ENCODE measurements at places on chromosomes 16 and 17.
A peak's percentile ranks its signal among the peaks of the same experiment; 100 is the strongest.

DNA sequence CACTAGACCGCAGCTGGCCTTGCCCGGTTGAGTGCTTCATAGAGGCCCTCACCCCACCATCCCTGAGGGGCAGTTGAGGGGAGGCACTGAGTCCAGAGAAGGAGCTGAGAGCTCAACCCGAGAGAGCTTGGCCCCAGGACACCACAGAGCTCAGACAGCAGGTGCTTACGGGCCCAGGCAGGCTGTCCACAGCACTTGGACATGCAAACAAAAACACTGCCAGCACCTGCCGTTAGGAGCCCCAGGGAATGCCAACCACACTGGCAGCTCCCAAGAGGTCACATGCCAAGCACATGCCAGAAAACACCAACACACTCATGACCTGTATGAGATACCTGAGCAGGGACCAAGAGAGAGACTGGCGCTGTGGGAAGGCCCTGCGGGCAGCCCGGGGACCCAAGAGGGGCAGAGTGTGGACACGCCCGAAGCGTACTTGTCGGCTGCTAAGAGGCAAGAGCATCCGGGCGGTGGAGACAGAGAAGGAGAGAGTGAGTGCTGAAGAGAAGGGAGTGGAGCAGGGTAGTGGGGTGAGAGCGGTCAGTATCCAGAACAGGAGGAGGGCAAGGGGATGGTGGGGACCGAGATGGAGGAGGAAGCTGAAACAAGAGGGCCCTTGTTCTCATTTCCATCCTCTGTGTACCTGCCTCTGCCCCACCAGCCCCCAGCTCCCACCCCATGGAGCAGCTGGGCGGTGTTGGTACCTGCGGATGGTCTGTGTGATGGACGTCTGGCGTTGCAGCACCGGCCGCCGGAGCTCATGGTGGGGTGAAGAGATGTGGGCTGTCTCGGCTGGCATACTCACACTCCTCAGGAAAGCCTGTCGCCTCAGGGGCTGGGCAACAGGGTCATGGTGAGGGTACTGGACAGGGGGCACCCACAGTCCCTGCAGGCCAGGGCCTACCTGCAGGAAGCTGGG is 8.2 kb downstream of the RHBDF1 start:
- no peak for DNase-seq

GRCh38 chr16:86733546-86734254 is 155.4 kb downstream of the FOXL1 start:
- no peak for DNase-seq

DNA sequence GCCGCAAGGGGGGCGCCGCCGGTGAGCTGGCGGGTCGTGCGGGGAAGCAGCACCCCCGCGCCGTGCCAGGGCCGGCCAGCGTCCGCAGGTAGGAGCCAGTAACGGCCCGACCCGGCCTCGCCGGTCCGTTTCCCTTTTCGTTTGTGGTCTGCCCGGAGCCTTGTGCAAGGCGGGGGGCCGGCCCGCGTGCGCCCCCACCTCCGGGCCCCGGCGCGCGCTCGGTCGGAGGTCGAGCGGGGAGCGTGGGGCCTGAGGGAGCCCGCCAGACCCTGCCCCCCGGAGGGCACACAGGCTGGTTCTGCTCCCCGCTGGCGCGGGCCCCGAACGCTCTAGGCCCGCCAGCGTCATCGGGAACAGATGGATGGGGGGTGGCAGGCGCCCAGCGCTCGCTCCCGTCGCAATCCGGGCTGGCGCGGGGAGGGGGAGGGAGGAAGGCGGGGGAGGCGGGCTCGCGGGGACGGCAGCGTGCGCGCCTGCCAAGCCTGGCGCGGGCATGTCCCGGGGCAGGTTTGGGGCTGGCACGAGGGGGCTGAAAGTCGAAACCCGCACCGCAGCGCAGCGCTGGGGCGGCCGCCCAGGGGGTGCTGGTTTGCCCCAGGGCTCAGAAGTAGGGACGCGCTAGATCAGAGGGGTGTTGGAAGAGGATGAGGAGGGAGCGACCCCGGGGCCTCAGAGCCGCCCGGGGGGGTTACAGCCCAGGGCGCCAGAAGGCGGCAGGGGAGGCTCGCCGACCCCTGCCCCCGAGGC is 1.5 kb upstream of the GSE1 start:
- DNase-seq, result peak; percentile 32

DNA sequence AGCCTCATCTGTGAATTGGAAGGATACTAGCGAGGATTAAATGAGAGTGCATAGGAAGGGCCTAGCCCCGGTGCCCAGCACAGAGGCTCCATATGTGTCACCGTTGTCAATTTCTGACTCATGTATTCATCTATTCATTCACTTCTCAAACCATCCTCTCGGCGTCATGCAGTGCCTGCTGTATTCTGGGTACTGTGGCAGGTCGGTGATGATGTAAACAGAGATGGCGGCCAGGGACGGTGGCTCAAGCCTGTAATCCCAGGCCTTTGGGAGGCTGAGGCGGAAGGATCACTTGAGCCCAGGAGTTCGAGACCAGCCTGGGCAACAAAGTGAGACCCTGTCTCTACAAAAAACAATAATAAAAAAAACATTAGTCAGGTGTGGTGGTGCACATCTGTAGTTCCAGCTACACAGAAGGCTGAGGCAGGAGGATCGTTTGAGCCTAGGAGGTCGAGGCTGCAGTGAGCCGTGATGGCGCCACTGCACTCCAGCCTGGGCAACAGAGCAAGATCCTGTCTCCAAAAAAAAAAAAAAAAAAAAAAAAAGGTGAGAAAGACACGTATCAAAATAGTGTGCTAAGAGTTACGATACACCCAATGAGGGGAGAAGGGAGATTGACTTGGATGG is 4.3 kb upstream of the PPP1R1B start:
- DNase-seq, result peak; percentile 35

GRCh38 chr16:65480281-65481091 is 358.6 kb upstream of the CDH11 start:
- DNase-seq, result no peak

DNA sequence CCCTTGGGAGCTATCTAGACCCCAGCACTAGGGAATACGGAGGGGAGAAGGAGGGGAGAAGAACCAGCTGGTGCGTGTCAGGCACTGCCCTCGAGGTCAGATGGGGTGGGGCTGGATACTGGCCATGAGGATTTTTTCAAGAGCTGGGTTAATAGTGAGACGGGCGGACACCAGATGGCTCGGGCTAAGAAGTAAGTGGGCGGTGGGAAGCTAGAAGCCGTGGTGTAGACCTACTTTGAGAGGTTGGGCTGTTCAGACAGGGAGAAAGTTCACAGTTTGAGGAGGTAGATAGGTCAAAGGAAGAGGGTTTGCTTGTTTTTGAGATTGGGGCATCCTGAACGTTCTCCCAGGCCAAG is 303.8 kb downstream of the SEC14L1 start:
- no peak for DNase-seq

GRCh38 chr17:77755410-77755963 is 203.0 kb upstream of the TNRC6C start:
- DNase-seq, result no peak

DNA sequence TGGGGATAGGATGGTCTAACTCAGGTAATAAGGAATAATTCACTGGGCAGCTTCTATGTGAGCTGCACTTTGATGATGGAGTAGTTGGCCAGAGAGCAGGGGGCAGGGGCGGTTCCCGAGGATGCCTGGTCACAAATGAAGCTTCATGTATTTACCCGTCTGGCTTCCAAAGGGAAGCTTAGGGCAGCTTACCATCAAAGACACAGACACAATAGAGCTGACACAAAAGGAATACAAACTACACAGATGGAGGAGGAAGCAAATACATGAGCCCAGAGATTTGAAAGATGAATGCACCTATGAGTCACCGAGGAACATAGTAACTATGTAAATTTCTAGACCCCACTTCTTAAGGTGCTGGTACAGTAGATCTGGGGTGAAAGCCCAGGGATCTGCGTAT is 8.7 kb upstream of the EMP2 start:
- DNase-seq, result no peak

GRCh38 chr17:37859451-37859850 is 64.8 kb upstream of the TBC1D3K start:
- no peak for DNase-seq

GRCh38 chr17:31442276-31442675 is 50.8 kb downstream of the RAB11FIP4 start:
- no peak for DNase-seq

Measured in stimulated activated CD4-positive, alpha-beta T cell treated with anti-CD3 and anti-CD28 coated beads, Interleukin-12 subunit alpha, Interleukin-12 subunit beta, amount 100 ng/mL, for 48 hours (primary cell).